NCI-H526 (cell line): ENCODE measurements at places on chromosomes 16 and 17.
A peak's percentile ranks its signal among the peaks of the same experiment; 100 is the strongest.

DNA sequence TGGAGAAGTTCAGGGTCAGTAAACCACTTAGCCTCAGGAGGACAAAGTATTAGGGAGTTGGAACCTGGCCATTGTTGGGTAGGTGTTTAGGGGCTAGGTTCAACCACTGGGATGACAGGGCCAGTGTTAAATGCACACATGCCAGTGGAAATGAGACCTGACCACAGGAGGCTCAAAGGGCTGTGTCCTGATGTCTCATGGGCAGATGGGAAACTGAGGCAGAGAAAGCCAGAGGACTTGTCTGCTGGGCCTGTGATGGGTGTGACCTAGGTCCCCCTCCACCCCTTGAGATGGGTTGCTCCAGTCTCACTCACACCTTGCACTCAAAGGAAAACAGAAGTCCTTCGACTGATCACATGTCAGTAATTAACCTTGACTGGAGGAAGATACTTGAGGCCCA, 16.0 kb downstream of the CPNE2 start:
- DNase-seq: no peak

DNA sequence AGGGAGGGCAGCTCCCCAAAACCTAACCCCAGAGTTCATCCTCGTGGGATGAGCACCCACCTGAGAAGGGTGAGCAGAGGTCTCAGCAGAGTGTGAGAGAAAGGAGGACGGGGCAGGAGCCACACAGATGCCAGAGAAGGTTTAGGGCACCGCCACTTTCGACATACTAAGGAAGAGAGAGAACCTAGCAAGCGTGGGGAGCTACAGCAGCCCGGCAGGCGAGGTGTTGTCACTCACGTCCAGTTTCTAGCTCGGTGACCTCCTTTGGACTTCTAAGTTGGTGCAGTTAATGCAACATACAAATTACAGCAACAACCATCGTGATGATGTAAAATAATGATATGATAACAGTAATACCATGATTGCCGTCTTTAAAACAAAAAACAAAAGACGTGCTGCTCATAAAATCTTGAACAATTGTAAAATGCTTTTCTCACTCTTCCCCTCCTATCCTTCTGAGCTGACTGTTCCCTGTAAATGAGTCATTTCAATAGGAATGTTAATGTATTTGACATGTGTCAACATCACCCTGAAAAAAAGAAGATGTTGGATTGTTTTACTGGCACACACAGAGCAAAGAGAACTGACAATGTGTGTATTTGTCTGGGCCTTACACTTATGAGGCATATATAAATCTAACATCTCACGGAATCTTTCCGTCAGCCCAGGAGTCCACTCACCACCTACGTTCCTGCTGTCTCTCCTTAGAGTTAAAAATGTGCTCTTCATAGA, 158.2 kb upstream of the MAF start:
- DNase-seq: no peak

DNA sequence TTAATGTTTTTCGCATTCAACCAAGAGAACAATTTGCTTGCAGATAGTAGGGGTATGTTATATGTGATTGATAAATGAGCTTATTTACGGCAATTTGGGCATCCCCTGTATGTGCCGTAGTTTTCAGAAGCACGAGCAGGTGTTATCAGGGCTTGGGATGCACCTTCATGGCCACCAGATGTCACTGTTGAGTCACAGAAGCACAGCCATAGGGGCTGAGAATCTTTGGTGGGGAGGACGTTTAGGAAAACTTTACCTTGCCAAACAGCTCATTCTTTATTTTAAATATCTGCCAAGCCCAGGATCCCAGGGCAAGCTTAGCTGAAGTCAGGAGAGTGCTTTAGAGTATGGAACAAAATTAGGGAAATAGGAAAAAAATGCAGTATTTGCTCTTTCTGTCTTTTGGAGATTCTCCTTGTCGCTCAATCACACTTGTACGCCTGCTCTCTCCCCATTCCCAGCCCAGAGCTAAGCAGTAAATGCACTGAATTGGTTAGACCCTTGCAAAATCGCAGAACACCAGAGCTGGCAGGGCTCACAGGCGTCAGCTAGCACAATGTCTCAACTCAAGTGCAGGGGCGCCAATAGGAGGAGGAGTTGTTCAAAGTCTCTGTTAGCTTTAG, 93.6 kb upstream of the MPHOSPH6 start:
- peak; percentile 57 for DNase-seq

DNA sequence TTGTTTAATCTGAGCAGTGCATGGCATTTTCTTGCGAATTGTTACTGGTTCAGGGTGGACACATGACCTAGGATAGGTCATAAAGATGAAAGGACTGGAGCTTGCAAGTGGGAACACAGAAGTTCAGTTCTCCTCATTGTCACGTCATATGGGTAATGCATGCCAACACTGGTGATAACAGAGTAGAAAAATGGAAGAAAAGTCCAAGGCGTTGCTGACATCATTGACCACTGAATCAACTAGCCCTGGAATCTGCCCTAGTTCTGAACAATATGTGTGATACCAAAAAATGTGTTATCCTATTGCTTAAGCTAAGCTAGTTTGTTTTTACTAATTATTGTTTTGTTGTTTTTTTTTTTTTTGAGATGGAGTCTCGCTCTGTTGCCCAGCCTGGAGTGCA, 234.2 kb upstream of the MAF start:
- no peak for DNase-seq

DNA sequence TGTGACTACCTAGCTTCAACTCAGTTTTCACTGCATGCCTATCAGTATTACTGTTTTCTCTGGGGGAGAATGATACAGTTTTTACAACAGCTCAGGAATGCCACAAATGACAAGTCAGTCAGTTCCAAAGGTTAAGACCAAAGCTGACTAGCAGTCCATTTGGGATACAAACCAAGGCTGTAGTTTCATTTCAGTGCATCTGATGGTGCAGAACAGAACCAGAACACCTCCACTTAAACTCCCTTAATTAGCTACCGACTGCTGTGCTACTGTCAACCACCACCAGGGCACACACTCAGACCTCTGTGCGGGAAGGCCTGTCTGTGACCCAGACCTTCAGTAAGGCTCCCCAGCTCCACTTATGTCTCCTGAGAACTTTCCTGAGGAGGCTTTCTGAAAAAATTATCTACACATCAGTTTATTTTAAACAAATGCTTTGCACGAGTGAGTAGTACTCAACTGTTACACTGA, 20.4 kb downstream of the NFE2L1 start:
- peak; percentile 17 for DNase-seq

- no peak for DNase-seq
Measured at GRCh38 chr16:71709229-71709781, 15.2 kb downstream of the PHLPP2 start.

DNA sequence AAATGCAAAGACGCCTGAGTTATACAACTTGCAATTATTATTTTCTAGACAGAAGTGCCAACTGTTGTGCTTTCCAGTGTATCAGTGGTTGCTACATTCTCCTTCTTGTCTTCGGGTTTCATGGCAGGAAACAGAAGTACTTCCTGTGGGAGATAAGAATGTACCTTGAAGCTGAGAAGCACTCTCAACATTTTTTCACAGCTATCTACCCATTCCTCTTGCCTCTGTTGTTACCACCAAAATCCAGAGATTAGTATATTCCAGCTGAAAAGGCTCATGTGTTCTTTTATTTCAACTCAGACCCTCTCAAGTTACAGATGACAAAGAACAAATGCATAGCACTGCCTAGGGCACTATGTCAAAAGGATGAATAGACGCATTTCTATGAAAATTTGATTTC, 4.8 kb upstream of the ADAT1 start:
- DNase-seq: no peak

- DNase-seq: no peak
Measured at GRCh38 chr17:60229188-60229802, 79.5 kb downstream of the CA4 start.

DNA sequence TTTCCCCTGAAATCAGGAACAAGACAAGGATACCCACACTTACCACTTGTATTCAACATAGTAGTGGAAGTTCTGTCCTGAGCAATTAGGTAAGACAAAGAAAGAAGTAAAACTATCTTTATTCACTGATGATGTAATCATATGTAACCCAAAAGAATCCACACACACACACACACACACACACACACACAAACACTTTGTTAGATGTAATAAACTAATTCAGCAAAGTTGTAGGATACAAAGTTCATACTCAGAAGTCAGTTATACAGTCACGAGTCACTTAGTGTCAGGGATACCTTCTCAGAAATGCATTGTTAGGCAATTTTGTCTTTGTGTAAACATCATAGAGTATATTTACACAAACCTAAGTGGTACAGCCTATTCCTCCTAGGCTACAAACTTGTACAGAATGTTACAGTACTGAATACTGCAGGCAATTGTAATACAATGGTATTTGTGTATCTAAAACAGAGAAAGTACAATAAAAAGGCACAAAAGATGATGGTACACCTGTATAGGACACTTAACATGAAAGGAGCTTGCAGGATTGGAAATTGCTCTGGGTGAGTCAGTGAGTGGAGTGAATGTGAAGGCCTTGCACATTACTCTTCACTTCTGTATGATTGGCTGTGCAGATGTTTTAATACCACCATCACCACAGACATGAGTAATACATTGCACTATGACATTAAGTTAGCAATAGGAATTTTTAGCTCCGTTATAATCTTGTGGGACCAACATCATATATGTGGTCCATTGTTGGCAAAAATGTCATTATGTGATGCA, 370.1 kb downstream of the ZFHX3 start:
- no peak for DNase-seq

DNA sequence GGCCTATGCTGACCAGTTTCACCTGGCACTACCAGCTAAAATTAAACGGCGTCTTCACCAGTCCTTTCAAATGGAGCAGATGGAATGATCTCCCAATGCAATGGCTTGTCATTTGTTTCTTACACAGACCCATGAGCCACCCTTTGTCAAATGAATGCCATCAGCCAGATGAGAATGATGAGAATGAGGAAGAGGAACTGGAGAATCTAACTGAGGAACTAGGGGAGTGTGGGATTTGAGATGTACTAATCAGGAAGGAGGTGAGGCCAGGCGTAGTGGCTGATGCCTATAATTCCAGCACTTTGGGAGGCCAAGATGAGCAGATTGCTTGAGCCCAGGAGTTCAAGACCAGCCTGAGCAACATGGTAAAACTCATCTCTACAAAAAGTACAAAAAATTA, 116.4 kb downstream of the HS3ST3A1 start:
- DNase-seq: no peak

DNA sequence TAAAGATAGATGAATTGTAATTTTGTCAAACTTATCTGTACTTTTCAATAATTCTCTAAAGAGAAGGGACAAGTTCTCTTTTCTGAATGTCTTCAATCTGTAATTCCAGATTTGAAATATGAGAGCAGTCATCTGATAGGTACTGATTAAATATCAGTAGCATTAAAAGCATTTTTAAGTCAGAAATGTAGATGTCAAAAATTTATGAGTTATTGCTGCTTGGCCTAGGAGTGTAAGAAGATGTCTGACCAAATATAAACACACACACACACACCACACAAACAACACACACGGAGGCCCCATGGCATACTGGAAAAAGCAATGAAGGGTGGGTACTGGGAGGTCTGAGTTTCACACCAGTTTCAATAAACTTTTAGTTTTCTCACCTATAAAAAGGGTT, 2.4 kb upstream of the TOB1 start:
- no peak for DNase-seq

DNA sequence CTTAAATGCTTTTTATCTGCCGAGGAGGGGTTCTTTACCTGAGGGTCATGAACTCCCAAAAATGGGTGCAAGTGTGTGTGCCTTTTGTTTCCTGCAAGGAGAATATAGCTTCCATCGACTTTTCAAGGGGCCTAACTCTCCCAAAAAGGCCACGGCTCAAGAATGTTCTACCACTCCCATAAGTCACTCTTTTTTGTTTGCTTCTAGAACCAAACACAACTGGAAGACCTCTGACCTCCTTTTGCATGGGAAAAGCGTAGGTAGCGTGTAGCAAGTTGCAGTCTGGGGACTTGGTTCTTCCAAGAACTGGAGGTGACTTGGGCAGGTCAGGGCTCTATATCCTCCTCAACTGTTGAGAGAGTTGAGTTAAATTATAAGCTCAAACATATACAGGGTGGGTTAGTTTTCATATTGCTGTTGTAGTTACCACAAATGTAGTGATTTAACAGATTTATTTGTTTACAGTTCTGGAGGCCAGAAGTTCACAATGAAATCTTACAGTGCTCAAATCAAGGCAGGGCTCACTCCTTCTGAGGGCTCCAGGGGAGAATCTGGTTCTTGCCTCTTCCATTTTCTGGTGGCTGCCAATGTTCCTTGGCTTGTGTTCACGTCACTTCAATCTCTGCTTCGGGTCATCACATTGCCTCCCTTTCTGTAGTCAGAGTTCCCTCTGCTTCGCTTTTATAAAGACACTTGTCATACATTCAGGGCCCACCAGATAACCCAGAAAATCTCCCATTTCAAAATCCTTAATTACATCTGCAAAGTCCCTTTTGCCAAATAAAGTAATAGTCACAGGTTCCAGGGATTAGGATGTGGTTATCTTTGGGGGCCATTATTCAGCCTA, 1.4 kb downstream of the TMEM97 start:
- no peak for DNase-seq

- DNase-seq: no peak
Measured at GRCh38 chr17:65455972-65456343, 105.5 kb downstream of the AXIN2 start.

GRCh38 chr17:65589321-65589720, 27.9 kb upstream of the AXIN2 start:
- DNase-seq: no peak

DNA sequence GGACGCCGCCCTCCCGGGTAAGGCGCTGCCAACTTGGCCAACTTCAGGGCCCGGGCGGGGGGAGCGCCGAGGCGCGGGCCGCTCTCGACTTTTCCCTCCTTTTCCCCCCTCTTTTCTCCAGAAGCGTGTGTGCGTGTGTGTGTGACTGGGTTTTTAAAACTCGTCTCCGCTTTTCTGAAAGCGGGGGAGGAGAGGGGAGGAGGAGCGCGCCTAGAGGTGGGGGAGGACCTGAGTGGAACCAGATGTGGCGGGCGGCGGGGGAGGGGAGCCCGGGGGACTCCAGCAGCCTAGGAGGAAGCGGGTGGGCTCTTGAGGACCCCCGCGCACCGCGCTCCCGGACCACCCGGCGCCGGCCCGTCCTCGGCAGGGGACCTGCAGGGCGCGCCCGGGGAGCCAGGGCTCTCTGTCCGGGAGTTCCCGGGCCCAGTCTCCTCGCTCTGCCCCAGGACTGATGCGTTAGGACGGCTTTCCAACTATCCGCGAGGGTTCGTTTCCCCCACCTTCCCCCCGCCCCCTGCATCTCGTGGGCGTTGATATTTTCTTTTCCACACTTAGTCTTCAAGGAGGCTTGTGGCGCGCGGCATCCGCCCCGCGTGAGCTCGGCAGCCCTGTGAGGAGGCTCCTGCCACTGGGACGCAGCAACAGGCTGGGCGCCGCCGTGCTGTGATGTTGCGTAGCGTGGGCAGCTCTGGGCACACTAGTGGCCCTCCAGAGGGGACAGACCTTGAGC, 599 bp downstream of the MRC2 start:
- peak; percentile 46 for DNase-seq
